ENCODE measurements at places on chromosomes 2 and 18.

GRCh38 chr2:1992280-1992679, 248.0 kb upstream of the PXDN start:
- no peak for DNase-seq

DNA sequence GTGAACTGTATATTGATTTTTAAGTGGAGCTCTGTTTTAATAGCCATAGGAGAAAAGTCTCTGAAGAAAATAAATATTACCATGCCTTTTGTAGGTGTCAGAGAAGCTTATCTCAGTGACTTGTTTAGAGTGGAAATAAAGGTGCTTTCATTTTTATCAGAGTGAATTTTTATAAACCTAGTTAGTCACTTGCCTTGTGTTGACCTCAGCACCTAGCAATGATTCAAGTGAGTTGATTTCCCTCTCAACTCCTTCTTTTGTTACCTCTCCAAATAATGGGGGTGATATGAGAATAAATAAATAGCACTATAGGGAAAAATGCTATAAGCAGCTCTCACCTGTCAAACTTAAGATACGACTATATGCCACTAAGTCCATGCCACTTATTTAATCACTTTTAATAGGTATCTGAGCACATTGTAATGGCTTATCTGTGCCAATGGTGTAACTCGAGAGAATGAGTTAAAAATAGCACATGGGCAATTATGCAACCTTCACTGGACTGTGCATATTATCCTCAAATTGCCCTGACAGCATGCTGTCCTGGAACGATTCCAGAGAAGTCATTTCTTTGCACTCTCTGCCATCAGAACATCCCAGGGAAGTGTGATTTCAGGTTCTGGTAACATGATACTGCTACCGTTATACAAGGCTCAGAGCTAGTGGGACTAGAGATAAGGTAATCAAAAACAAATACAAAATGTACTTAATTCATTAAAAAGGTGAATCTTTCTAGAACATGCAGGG, 290.8 kb downstream of the CCDC85A start:
- no peak for DNase-seq

- no peak for DNase-seq
These were observed 46.8 kb downstream of the TNS1 start for GRCh38 chr2:217955881-217956493.

DNA sequence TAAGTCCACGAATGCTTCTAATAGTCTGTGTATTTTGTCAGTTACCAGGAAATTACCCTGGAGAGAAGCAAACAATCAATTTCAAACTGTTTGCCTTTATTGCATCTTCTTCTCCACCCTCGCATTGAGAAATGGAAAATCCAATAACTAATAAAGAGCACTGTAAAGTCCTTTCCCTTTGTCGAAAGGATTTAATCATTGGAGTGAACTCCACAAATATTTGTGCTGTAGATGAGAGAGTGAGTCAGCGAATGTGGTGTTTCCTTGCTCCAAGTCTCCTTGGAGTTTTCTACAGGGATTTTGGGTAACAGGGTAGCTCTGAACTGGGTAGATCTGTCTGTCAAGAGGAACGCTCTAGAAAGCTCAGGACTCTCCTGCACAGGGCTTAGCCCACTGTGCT, 240.2 kb downstream of the KCNS3 start:
- DNase-seq, result no peak

DNA sequence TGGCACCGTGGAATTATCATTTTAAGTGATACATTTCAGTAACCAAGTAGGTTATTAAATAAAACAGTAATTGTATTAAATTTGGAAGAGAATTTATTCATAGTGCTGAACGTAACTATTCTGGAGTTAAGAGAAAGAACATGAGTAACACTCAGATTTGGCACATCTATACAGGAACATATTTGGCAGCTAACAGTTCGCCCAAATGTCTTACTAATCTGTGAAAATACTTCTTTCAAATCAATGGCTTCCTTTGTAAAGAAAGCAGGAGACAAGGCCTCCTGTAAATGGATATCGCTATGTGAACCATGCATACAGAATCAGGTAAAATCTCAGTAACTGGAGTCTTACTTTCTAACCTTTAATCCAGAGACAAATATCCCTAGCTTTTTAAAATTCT, 64.4 kb downstream of the ZNF516 start:
- no peak for DNase-seq

DNA sequence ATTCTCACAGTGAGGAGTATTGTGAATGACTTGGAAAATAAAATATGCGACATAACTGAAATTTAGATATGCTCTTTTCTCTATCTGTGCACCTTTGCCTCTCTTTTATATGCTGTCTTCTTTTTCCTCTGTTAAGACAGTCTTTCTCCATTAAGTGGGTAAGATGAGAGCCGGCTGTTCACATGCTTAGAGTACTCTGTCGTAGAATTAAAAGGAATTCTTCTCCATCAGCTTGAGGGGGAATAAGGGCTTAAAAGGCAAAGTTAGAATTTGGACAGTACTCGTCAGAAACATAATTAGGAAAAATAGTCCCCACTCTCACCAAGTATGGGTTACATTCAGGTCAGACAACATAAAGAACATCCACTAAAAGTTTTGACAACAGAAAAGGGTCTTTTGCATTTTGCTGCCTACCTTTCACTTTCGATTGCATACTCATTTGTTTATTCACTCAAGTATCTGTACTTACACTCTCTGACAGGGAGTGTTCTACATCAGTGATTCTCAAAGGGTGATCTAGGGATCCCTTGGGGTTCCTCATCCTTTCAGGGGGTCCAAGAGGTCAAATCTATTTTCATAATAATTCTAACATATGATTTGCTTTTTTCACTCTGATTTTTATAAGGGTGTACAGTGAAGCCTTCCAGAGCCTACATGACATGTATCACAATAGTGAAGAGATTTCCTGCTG, 48.0 kb downstream of the ARHGAP15 start:
- DNase-seq, result no peak

Data from activated CD4-positive, alpha-beta T cell treated with anti-CD3 and anti-CD28 coated beads, Interleukin-2, amount 50 U/mL, for 1 hour (primary cell).